ENCODE measurements at places on chromosomes 1 and 21.

DNA sequence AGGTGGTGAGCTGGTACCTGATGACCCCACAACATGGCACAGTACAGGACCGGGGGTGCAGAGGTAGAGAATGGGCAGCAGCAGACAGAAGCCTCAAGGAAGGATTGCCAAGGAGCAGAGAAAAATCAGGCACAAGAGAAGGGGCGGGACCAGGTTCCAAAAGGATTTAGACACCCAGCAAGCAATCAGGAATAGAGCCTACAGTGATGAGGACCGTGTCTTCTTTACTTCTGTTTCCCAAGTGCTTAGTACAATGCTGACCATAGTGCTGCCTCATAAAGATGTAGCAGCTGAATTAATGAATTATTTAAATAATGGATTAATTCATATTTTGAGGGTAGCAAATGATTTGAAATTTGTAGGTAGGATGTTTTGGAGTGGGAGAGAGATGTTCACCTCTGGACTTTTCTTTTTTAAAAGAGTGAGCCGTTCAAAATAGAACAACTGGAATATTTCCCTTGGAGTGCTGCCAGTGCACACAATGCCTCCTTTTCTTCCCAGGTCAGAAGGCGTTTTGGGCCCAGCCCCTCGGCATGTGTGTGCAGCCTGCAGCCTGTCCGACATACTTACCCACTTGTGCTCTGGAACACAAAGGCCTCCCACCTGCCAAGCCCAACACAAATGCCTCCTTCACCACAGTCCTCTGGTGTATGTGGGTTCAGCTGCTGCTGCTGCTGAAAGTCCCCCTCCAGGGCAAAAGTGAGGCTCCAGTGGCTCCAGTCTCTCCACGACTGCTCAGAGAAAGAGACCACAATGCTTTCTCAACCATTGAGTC lies 19.6 kb downstream of the KANK4 start:
- no peak for DNase-seq

DNA sequence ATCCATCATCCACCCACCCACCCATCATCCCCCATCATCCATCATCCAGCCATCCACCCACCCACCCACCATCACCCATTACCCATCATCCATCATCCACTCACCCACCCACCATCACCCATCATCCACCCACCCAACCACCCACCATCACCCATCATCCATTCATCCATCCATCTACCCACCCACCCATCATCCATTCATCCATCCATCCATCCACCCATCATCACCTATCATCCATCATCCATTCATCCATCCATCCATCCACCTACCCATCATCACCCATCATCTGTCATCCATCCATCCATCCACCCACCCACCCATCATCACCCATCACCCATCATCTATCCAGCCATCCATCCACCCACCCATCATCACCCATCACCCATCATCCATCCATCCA lies 81.5 kb downstream of the ADARB1 start:
- no peak for DNase-seq

DNA sequence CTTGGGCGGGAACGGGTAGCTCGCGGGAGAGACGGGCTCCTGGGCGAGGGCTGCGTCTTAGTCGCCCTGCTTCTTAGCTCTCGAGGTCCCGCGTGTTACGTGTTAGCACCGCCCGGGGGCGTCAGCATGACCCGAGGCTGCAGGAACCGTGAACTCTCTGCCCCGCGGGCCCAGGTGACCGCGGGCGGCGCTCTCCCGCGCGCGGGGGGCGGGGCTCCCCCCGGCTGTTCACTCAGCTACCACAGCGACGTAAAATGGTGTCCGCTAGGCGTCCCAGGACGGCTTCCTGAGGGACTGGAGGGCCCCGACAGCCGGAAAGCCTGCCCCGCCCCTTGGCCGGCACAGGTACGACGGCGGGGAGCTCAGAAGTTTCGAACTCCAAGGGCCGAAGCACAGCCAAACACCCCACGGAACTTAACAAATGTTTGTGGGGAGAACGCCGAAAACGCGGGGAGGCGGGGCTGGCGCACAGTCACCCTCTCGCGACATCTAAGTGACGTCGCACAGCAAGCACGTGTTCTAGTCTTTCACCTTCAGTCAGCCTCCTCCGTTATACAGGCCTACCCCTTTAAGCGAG lies 780 bp upstream of the RBM15 start:
- DNase-seq = peak; percentile 91

- DNase-seq = no peak
These were observed 113.9 kb upstream of the CACNA1E start for GRCh38 chr1:181369416-181369815.

DNA sequence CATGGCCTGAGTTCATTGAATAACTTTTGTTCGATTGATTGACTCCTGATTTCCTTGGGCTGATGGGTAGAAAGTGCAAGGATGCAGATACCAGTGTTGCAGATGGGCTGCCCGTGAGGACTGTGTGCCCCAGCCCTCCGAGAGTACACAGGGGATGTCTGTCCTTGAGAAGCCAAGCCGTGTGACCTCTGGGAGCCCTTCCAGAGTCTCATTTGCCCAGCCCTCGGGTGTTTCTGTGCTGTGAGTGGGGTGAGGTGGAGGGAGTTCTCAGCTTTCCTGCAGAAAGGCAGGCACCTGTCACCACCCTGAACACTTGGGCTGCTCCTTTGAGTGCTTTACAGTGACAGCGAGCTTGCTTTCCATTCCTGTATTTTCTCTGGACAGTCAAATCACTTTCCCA lies 96.4 kb upstream of the CACNA1E start:
- DNase-seq = no peak

- no peak for DNase-seq
These were observed 24.9 kb upstream of the CR1L start for GRCh38 chr1:207619871-207620542.

- DNase-seq = no peak
These were observed 43.9 kb downstream of the NAV1 start for GRCh38 chr1:201582705-201583442.

DNA sequence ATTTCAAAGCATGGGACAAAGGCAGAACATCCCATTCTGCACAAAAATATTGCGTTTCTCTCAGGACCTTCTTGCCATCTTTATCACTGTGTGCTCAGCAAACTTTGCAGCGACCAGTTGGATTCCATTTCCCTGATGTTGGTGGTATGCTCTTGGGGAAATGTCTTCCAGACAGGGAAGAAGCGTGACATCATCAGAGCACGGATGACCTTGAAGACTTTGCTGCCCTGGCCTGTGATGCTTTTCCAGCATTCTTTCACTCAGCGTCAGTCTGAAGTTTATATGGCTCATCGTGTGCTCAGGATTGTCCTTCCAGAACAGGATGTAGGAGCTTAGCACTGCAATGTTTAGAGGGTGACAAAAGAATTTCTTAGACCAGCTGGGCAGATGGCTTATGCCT lies 131.4 kb upstream of the F3 start:
- no peak for DNase-seq

DNA sequence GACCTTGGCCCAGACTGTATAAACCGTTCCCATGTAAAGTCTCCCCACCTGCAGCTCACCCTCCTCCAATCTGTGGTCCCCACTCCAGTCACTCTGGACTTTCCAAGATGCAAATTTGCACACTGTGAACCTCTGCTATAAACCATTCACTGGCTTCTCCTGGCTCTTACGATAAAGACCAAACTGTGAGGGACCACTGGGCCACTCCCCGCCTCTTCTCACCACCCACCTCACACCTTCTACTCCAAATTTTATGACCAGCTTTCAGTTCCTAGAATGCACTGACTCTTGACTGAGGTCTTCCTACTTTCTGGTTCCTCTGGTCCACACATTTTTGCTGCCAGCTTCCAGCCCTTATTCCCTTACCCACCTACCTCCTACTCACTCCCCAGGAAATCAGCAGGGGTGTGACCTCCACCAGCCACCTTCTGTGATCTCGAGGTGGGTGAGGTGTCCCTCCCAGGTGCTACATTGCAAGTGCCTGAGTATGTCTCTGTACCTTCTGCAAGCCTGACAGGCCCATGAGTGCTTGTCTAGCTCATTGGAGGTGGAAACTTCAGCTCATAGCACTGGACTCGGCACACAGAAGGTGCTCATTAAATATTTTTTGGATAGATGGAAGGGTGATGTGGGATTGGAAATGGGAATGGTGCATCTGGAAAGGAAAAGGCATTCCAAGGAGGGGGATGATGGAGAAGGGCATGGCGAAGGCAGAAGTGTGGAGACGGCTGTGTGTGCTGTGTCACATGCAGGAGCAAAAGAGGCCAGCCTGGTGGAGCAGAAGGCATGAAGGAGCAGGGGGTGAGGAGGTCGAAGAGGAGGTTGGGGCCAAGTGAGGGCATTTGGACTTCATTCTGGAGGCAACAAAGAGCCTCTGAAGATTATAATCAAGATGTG lies 15.6 kb upstream of the CSF1 start:
- no peak for DNase-seq

GRCh38 chr1:242890192-242890741 lies 364.8 kb downstream of the CEP170 start:
- DNase-seq = peak; percentile 3

DNA sequence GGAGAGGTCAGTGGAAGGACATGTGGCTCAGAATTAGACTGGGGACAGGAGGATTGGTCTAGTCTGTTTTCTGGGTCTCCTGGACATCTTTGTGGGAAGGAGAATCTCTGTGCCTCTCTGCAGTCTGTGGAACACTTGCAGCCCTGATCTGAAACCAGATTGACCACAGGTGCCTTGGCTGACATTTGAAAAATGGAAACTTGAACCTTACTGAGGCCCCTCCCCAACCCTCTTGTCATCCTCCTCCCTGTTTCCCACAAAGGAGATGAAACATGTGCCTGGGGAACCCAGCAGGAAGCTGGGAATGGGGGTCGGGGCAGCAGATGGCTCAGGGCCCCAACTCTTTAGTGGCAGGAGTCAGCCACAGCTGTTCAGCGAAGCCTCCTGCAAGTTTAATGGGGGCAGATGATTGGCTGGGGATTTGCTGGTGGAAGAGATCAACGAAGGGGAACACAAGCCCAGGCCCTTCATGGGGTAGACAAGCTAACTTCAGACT lies 18.1 kb downstream of the VASH2 start:
- no peak for DNase-seq

GRCh38 chr1:46735708-46736324 lies 16.9 kb upstream of the EFCAB14 start:
- DNase-seq = no peak

DNA sequence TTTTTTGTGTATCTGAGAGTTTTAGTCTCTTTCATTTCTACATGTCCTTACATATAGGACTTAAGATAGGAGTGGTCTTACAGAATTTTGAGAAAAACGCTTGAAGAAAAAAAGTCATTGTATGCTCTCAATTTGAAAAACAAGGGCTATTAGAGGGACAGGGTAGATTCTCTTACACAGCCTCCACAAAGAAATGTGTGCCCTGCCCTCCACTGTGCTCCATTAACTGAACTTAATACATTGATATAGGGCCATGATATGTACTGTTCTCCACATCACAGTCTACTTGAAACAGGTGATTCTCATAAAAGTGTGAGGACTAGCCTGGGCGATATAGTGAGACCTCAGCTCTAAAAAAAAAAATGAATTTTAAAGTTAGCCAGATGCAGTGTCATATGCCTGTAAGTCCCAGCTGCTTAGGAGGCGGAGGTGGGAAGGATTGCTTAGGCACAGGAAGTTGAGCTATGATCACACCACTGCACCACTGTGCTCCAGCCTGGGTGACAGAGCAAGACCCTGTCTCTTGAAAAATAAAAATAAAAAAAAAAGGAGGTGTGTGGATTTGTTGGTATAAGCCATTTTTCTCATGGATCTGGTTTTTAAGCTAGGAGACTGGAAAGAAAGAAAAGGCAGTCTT lies 77.0 kb downstream of the HMCN1 start:
- DNase-seq = no peak

DNA sequence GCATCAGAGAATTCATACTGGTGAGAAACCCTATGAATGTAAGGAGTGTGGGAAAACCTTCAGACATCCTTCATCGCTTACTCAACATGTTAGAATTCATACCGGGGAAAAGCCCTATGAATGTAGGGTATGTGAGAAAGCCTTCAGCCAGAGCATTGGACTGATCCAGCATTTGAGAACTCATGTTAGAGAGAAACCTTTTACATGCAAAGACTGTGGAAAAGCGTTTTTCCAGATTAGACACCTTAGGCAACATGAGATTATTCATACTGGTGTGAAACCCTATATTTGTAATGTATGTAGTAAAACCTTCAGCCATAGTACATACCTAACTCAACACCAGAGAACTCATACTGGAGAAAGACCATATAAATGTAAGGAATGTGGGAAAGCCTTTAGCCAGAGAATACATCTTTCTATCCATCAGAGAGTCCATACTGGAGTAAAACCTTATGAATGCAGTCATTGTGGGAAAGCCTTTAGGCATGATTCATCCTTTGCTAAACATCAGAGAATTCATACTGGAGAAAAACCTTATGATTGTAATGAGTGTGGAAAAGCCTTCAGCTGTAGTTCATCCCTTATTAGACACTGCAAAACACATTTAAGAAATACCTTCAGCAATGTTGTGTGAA lies 12.8 kb downstream of the ZFP69B start:
- no peak for DNase-seq

GRCh38 chr1:38558055-38558454 lies 301.5 kb downstream of the RRAGC start:
- DNase-seq = no peak

- DNase-seq = no peak
These were observed 87.0 kb downstream of the SIPA1L2 start for GRCh38 chr1:232542633-232543593.

DNA sequence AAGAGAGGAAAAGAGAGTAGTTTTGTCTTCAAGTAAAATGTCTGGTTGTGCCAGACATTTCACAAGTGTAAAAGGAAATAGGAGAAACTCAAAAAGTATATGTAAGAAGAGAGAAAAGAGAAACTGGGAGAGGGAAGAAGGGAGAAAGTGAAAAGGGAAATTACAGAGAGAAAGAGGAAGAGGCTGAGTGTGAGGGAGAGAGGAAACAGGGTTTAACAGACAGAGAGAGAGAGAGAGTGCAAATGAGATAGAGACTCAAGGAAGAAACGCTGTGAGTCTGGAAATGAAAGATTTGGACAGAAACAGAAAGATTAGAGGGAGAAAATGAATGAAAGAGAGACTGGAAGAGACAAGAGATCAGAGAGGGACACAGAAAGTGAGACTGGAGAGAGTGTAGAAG lies 806.2 kb downstream of the PLA2G4A start:
- DNase-seq = no peak

DNA sequence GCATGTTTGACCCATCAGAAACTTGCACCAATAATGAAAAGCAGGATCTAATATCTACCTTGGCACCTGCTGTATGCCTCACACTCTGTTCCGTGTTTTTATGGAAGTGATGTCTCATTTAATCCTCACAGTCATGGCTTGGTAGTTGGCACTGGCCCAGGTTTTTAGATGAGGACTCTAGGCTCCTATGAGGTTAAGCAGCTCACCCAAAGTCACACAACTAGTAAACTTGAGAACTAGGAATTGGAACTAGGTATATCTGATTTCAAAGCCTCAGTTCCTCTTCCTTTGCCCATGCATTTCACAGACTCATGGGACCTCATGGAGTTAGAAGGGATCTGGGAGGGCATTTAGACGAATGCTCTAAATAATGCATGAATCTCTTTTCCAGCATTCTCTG lies 21.3 kb upstream of the TARBP1 start:
- no peak for DNase-seq

GRCh38 chr1:76281306-76281705 lies 206.8 kb downstream of the ST6GALNAC3 start:
- DNase-seq = no peak

GRCh38 chr21:21373969-21374368 lies 375.8 kb downstream of the NCAM2 start:
- no peak for DNase-seq
